ENCODE measurements at places on chromosomes 1 and 21.
A peak's percentile ranks its signal among the peaks of the same experiment; 100 is the strongest.

DNA sequence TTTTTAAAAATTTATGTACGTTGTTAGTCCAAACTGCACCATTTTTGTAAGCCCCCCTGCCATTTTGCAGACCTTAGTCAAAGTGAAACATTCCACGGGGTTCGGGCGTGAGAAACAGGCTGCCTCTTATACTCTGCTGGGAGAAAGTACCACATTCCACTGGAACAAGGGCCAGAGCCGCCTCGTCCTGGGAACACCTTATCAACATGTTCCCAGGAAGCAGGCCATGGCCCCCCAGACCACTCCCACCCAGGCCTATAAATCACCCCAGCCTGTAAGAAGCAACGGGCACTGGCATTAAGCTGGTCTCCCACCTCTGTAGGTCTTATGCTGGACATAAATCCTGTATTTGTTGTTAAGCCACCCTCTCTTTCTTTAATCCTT lies 854 bp upstream of the ZRANB2 start:
- no peak for DNase-seq

DNA sequence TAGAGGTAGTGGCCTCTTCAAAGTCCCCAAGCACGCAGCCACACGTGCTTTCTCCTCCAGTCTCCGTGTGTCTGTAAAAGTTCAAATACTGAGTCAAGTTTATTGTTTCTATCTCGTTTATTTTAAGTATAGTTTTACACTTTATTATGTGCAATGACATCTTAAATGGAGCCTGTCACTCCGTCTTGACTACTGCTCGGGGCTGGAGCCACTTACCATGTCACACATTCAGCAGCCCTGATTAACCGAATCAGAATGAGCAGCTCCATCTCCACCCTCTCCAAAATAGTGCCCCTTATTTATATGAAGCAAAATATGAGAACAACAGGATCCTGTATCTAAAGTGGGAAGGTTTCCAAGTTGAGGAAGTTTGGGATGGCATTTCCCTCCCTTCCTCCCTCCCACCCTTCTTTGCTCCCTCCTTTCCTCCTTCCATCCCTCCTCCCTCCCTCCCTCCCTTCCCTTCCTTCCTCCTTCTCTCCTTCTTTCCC lies 201.0 kb downstream of the PBX1 start:
- no peak for DNase-seq

DNA sequence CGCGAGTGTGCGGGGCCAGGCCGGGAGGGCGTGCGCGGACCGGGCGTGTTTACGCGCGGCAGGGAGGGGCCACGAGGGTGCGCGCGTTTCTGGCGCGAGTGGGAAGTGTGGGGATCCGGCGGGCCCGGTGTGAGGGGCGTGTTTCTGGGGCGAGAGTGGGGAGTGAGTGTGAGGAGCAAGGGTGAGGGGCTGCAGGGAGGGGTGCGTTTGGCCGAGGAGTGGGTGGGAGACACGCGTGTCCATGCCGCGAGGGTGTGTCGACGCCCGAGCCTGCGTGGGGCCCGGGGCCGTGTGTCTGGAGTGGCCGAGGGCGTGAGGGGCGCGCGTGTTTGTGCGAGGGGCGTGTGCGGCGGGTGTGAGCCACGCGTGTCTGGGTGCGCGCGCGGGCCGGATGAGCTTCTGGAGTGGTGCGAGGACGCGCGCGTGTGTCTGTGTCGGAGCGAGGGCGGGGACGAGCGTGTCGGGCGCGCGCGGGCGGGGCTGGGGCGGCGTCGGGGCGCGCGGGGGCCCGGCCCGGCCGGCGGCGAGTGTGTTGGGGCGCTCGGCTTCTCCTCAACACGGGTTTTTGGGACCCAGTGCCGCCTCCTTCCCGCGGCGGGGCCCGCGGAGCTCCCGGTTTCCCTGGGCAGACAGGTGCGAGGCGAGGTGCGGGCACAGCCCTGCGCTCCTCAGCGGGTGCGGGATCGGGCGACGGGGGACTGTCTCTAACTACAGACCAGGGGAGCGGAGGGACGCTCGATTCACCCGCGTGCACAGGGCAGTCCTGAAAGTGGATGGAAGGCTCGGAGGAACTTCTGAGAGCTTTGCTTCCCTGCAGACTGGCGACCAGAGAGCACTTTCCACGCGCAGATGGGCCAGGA lies 65.8 kb upstream of the VAMP3 start:
- DNase-seq, result no peak

DNA sequence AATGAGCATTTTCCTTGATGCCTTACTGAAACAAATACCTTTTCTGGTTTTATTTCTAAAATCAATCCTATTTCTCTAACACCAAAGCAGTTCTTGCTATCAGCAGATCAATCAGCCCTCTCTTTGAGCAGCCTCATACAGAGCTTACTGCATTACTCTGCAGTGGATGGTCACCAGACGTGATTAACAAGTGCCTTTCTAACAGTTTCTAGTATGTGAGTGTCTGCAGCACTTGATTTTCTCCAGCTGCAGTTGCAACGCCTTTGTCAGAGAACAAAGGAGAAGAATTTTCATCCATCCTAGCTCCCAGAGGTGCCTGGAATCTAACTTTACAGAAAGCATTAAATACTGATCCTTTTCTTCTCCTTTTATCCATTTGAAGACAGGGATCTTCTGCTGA lies 177.3 kb upstream of the SGIP1 start:
- DNase-seq, result no peak

DNA sequence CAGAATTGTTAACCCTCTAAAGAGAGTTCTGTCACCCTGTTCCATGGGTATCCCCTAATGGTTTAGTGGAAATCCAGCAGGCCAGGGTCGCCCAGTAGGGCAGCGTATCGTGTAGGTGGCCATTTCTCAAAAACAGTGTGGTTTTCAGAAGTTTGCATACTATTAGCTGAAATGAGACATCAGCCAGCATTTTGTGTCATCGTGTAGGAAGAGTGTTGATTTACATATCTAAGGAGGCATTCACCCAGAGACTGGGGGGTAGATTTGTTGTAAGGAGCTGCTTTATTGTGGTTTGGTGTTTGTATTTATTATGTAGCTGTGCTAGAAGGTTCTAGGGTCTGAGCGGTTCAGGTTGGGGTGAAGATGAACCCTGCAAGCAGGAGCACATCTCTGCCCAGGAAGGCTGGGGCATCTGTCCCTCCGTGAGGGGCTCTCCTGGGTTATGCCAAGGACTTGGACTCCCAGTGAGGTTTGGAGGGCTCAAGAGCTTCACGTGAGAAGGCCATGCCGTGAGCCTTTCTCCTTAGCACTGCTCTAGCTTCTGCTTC lies 174.4 kb downstream of the PGBD5 start:
- DNase-seq, result no peak

- no peak for DNase-seq
Measured at GRCh38 chr1:2112280-2112701, 62.1 kb downstream of the PRKCZ start.

DNA sequence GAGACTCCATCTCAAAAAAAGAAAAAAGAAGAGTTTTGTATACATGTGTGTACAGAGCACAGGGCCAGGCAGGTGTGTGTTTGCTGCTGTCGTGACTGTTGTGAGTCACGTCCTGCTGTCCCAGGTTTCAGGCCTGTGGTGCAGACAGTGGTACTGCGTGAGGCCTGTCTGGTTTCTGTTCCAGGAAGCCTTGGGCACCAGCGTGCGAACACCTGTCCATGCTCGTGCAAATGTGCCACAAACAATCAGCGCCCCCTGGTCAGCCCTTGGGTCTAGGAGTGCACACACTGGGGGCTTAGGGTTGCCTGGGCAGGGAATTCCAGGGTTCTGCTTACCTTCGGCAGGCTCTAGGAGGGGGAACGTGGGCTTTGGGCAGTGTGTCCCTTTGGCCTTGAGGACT lies 16.9 kb downstream of the GPR157 start:
- no peak for DNase-seq

DNA sequence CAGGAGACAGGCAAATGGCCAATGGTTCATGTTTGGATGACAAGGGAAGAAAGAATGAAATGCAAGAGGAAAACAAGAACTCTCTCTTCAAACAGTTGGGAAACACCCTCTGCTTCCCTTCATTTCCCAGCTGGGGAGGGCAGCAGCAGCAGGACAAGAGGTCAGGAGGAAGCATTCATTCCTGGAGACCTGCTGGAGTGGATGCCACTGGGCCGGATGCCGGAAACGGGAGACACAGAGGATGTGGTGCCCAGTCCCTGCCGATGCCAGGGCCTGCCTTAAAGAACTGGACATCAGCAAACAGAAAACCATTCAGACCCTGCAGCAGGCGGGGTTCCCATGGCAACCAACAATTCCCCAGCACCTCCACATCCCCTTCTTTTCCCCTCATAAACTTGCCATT lies 102.3 kb upstream of the ZNF648 start:
- no peak for DNase-seq

GRCh38 chr1:110433213-110433612 lies 17.7 kb upstream of the PROK1 start:
- DNase-seq, result no peak

DNA sequence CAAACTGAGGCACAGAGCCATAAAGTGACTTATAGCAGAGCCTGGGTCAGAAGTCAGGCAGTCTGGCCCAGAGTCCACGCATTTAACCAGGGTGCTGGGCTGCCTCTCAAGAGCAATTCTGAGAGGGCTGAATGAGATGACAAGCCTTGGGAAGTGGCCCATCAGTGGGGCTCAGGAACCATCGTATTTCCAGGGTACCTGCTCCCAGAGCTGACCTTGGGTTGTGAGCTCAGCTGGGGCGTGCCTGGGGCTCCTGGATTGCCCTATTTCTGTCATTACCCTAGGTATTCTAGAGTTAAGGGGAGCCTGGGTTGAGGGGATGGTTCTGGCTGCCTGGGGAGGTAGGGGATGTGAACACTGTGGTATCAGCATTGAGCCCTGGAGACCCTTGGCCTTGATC lies 49.4 kb downstream of the LGR6 start:
- no peak for DNase-seq

DNA sequence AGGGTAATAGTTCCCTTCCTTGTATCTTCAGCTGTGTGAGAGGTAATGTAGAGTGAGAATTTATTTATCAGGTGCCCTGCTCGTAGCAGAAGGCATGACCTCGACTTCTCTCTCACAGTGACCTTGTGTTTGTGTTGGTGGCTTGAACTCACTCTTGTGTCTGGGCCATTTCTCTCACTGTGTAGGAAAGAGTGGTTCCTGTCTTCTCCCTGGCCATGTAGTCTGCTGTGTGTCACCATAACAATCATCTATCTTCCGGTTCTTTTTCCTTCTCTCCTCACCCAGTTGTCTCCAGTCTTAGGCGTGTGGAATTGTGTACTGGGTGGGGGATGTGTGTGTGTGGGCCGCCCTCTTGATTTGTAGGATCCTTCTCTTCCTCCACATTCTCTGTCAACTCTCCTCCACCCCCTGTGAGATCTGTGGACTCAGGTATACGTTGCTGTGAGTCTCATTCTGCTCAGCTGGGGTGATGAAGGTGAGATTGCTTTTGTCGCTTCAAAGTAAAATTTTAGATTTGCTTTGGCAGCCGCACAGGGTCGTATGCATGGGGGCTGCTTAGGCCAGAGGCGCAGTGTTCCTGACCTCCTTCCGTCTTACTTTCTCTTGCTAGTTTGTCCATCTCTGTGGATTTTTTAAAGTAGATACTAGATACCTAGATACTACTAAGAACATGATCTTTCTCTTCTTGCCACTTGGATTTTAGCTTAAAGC lies 31.6 kb downstream of the MAPKAPK2 start:
- no peak for DNase-seq

GRCh38 chr1:47703981-47704596 lies 266.2 kb downstream of the FOXD2 start:
- no peak for DNase-seq

DNA sequence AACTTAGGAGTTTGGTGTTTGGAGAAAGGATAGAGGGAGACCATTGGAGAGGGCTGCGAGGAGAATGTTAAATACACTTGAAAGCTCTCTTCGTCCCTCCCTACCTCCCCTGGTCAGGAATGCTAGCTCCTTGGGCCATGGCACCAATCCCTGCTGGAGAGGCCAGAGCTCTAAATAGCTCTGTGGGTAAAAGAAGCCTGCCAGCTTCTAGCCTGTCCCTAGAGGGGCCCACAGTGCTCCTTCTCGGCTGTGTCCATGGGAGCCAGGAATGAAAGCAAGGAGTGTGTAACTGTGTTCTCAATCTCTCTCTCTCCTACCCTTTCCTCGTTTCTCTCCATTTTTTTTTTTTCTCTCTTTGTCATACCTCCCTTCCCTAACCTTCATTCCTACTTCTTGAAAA lies at the start of gene CCDC190:
Gene CCDC190, minus strand, starts transcription at position 75 of the 400 bp plus-strand sequence. CDS start 1,529 bp downstream, outside the sequence.
- DNase-seq, result no peak

DNA sequence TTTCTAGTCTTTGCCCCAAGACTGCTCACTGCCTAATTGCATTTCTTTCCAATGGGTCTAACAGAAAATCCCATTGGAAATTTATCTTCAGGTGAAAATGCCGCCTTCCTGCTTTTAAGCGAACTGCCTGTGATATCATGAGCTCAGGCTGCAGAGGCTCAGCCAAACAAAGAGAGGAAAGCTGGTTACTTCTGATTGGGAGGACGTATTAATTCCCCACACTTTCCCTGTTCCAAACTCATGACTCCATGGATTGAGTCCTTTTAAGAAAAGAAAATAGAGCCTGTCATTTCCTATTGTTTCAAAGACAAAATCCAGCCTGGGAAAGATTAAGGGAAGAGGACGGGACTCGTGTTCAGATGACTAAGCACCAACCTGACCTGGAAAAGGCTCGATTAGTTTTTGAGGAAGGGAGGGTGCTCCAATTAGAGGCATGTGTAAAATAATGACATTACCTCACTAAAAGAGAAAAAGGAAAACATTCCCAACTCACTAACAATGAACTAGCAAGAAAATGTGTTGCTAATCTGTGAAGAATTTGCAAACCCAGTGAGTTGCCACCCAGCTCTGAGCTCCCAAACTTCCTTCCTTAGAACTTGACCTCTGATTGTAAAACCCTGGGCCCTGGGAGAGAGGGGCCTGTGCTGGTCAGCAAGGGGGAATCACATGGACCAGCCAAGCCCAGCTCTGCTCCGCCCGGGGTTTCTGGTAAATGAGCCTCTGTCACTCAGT lies 61.2 kb downstream of the TCP10L start:
- peak; percentile 60 for DNase-seq

DNA sequence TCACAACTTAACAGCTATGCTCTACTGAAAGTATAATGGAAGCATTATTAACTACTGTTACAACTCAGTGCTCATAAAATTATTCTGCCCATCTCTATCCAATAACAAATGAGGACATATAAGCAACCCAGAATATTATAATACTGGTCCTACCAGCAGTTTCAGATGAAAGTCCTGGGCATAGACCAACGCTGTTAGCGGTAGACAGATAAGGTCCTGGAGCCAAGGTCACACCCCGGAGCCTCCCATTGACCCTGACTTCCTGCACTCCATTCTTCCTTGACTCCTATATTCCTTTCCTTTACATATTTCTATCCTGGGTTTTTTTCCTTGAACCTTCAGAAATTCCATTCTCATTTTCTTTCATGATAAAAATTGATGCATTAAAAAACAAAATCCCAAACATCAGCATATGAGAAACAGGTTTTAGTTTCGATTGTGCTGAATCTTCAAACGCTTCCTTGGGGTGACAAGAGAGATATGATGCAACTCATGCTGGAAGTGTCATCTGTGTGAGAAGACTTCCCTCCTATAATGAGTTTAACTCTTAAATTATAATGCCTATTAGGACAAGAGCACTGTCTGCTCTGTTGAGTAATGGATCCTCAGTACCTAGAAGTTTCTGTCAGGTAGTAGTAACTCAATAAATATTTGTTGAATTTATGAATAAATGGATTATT lies 831.1 kb downstream of the LRRIQ3 start:
- no peak for DNase-seq

DNA sequence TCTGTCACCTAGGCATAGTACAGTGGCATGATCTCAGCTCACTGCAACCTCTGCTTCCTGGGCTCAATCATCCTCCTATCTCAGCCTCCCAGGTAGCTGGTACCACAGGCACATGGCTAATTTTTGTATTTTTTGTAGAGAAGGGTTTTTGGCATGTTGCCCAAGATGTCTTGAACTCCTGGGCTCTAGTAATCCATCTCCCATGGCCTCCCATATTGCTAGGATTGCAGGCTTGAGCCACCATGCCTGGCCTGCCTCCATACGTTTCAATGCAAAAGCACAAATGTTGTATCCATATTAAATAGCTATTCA lies 17.6 kb upstream of the GBP3 start:
- DNase-seq, result no peak
